Activated CD4-positive, alpha-beta T cell treated with anti-CD3 and anti-CD28 coated beads for 24 hours (primary cell): ENCODE measurements at places on chromosomes 7 and 10.

DNA sequence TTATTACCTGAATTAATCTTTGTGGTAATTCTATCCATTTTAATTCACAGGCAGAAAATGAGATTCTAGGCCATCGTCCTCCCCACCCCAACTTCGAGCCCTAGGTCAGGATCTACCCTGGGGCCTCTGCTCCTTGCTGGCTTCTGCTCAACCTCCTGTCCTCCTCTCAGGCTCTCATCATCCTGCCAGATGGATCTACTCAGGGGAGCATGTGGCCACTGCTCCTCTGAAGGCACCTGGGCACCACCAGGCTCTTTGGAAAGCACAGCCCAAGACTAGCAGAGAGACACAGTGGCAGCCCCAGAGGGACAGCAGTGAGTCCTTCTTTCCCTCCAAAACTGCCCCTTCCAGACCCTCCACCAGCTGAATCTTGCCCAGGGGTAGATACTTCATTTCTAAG is 248.2 kb downstream of the TCERG1L start:
- DNase-seq, result no peak

- DNase-seq, result no peak
These were observed 1004.2 kb downstream of the GRID1 start for GRCh38 chr10:85362401-85362800.

GRCh38 chr7:117071551-117071950 is 118.2 kb downstream of the ST7 start:
- no peak for DNase-seq

- DNase-seq, result no peak
These were observed 33.6 kb downstream of the VWA2 start for GRCh38 chr10:114272696-114273095.

- DNase-seq, result no peak
These were observed 53.3 kb downstream of the PCLO start for GRCh38 chr7:83109352-83109751.

DNA sequence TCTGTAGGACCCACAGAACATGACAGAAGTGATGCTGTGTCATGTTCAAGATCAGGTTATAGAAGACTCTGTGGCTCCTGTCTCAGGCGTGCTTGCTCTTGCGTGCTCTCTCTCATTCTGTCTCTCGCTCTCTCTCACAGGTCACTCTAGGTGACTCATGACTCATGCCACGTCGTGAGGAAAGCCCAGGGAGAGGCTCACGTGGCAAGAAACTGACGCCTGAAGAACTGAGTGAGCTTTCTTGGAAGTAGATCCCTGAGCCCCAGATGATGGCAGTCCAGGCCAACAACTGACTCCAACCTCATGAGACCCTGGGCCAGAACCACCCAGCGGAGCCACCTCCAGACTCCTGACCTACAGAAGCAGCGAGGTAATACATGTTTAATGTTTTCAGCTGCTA is 103.3 kb downstream of the DNMBP start:
- DNase-seq, result no peak
